Transverse colon (tissue), 4 donors: ENCODE measurements at places on chromosomes 1 and 21. TPM values are rescaled to one million over a fixed set of nuclear protein-coding genes. Genes with fewer than 3 reads are reported as not detected.

- DNase-seq: no peak
- H3K36me3 ChIP-seq: no peaks in the 10 kb centered on the region
- no peak overlapping the region for H3K4me3 ChIP-seq
Observed at GRCh38 chr21:36694031-36694515, 4.8 kb upstream of the SIM2 start.

DNA sequence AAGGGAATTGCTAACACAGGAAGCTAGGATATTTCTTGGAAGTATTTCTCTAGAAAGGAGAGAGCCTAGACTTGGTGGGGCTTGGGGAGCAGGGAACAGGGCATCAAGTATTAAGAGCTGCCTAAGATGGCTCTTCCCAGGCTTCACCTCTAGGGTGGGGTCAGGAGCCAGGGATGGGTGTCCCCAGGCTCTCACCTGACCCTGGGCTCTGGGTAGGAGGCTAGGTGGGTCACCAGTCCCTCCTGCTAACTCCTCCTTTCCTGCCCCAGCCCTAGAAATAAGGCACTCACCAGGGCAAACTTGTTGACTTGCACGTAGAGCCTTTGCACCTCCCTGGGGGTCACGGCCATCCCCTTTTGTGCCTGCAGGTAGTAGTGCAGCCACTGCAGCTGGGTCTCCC is 15.0 kb downstream of the ETNK2 start:
- H3K4me3 ChIP-seq: no peak overlapping the region
- H3K4me1 ChIP-seq: no peaks in the 10 kb centered on the region
- no peak for DNase-seq
- no peak overlapping the region for H3K27ac ChIP-seq
- no peaks in the 10 kb centered on the region for H3K36me3 ChIP-seq
- no peaks in the 10 kb centered on the region for H3K27me3 ChIP-seq

GRCh38 chr1:150928286-150928685 is 2.1 kb downstream of the SETDB1 start:
- peaks cover 1% of the 10 kb centered on the region for H3K36me3 ChIP-seq
- H3K4me1 ChIP-seq: no peaks in the 10 kb centered on the region
- no peak overlapping the region for H3K27ac ChIP-seq
- H3K4me3 ChIP-seq: no peak overlapping the region
- H3K27me3 ChIP-seq: no peaks in the 10 kb centered on the region

DNA sequence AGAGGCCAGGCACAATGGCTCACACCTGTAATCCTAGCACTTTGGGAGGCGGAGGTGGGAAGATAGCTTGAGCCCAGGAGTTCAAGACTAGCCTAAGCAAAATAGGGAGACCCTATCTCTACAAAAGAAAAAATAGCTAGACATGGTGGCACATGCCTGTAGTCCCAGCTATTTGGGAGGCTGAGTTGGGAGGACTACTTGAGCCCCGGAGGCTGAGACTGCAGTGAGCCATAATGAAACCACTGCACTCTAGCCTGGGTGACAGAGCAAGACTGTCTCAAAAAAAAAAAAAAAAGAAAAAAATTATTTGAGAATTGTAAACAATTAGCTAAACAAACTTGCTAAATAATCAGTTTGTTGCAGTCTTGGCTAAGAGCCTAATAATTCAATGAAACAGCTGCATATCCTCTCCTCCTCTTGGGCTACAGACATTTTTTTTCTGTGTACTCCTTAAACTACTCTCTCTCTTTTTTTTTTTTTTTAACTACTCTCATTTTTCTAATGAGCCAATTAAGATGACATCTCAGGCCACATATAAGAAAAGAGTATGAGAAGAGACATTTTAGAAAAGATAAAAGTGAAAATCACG is 10.5 kb upstream of the DNAJB4 start:
- no peak overlapping the region for H3K27ac ChIP-seq
- no peak overlapping the region for H3K4me3 ChIP-seq
- no peaks in the 10 kb centered on the region for H3K27me3 ChIP-seq
- no peaks in the 10 kb centered on the region for H3K36me3 ChIP-seq

- H3K36me3 ChIP-seq: no peaks in the 10 kb centered on the region
- H3K27me3 ChIP-seq: no peaks in the 10 kb centered on the region
- DNase-seq: no peak
- no peak overlapping the region for H3K4me3 ChIP-seq
Observed at GRCh38 chr1:91529856-91530255, 29.2 kb downstream of the CDC7 start.

- no peaks in the 10 kb centered on the region for H3K27me3 ChIP-seq
- no peak overlapping the region for H3K4me3 ChIP-seq
- H3K4me1 ChIP-seq: peaks cover 9% of the 10 kb centered on the region
Observed at GRCh38 chr21:14913638-14914037, 151.2 kb downstream of the NRIP1 start.

DNA sequence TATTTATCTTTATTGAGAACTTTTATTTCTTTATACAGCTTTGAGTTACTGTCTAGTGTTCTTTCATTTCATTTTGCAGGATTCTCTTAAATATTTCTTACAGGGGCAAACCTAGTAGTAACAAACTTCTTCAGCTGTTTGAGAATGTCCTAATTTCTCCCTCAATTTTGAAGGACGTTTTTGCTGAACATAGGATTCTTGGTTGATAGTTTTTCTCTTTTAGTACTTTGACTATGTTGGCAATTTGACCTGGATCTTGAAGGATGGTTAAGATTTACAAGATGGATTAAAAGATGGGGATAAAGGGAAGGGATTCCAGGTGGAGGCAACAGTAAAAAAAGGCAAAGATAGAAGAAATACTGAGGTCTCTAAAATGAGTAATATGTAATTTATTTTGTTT is 38.9 kb downstream of the XPR1 start:
- no peak overlapping the region for H3K27ac ChIP-seq
- H3K36me3 ChIP-seq: no peaks in the 10 kb centered on the region
- no peaks in the 10 kb centered on the region for H3K27me3 ChIP-seq
- no peaks in the 10 kb centered on the region for H3K4me1 ChIP-seq
- H3K4me3 ChIP-seq: no peak overlapping the region
- no peak for DNase-seq

DNA sequence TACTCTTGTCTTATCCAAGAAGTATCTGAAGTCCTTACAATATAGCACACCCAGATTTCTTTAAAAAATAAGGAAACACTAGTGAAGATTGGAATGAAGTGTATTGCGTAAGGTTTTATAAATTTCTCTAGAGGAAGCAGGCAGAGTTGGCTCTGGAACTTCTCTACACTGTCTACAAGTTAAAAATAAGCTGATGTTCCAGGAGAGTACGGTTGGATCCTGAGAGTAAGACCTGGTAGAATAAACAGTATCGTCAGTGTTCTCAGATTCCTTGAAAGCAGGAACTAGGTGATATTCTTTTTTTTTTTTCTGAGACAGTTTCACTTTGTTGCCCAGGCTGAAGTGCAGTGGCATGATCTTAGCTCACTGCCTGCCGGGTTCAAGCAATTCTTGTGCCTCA is 107.9 kb downstream of the USP25 start:
- no peaks in the 10 kb centered on the region for H3K36me3 ChIP-seq
- no peak overlapping the region for H3K4me3 ChIP-seq
- H3K27me3 ChIP-seq: no peaks in the 10 kb centered on the region
- no peak for DNase-seq
- peak overlapping the region; percentile 59 for H3K27ac ChIP-seq

GRCh38 chr1:56627636-56628039 is 17.5 kb upstream of the PRKAA2 start:
- H3K36me3 ChIP-seq: no peaks in the 10 kb centered on the region
- H3K27ac ChIP-seq: no peak overlapping the region
- H3K4me1 ChIP-seq: no peaks in the 10 kb centered on the region
- H3K4me3 ChIP-seq: no peak overlapping the region
- DNase-seq: no peak
- H3K27me3 ChIP-seq: no peaks in the 10 kb centered on the region

DNA sequence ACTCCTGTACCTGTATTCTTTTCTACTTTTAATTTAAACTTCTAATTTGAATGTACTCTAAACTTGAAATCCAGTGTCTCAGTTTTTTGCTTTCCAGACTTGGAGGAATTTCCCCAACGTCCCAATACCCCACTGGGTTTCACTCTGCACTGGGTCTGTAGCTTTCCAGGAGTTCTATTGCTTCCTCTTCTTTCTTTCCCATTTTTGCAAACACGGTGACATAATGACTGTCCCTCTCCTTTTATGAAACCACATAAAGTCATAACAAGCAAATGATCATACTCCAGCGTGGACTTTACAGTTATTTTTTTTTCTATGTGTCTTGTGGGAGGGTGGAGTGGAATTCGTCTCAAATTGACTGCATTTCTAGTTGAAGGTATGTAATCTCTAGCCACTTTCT is 97.1 kb downstream of the FASLG start:
- DNase-seq: no peak
- H3K4me3 ChIP-seq: no peak overlapping the region
- H3K27me3 ChIP-seq: no peaks in the 10 kb centered on the region
- H3K4me1 ChIP-seq: peaks cover 3% of the 10 kb centered on the region

GRCh38 chr1:42173155-42173933 is 8.8 kb upstream of the GUCA2A start:
- H3K27ac ChIP-seq: peak overlapping the region; percentile 47
- H3K27me3 ChIP-seq: no peaks in the 10 kb centered on the region
- H3K36me3 ChIP-seq: no peaks in the 10 kb centered on the region
- H3K4me3 ChIP-seq: no peak overlapping the region

GRCh38 chr1:31429583-31429982 is 16.6 kb downstream of the SERINC2 start:
- DNase-seq: peak; percentile 9
- H3K4me1 ChIP-seq: peaks cover 8% of the 10 kb centered on the region
- no peaks in the 10 kb centered on the region for H3K36me3 ChIP-seq
- H3K4me3 ChIP-seq: no peak overlapping the region
- H3K27ac ChIP-seq: no peak overlapping the region

GRCh38 chr1:49351768-49352167 is 575.1 kb upstream of the BEND5 start:
- DNase-seq: no peak
- no peak overlapping the region for H3K27ac ChIP-seq
- H3K4me1 ChIP-seq: no peaks in the 10 kb centered on the region
- H3K27me3 ChIP-seq: no peaks in the 10 kb centered on the region
- no peak overlapping the region for H3K4me3 ChIP-seq

GRCh38 chr1:159000070-159000409 is 9.7 kb upstream of the IFI16 start:
- no peaks in the 10 kb centered on the region for H3K36me3 ChIP-seq
- DNase-seq: no peak
- H3K27me3 ChIP-seq: no peaks in the 10 kb centered on the region

DNA sequence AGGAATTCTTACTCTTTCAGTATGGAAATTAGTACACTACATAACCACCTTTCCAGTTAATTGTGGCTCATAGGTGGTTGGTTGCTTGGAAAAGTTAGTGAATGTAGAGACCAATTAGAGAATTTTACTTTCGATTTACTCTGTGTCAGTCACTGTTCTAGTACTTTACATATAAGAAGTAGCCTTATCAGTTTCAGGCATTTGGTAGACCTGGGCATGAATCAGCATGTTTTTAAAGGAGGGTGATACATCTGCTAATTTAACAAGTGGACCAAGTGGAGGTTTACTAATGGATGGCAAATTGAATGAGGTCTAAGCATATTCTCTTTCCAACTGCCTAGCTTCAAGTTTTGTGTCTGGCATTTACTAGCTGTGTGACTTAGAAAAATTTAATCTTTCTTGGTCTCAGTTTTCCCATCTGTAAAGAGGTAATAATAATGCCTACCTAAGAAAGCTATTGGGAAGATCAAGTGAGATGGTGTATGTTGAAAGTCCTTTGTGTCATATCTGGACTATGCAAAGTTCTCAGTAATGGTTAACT is 1158.6 kb downstream of the PLA2G4A start:
- no peaks in the 10 kb centered on the region for H3K4me1 ChIP-seq
- H3K27me3 ChIP-seq: no peaks in the 10 kb centered on the region
- DNase-seq: no peak
- no peaks in the 10 kb centered on the region for H3K36me3 ChIP-seq
- no peak overlapping the region for H3K27ac ChIP-seq

DNA sequence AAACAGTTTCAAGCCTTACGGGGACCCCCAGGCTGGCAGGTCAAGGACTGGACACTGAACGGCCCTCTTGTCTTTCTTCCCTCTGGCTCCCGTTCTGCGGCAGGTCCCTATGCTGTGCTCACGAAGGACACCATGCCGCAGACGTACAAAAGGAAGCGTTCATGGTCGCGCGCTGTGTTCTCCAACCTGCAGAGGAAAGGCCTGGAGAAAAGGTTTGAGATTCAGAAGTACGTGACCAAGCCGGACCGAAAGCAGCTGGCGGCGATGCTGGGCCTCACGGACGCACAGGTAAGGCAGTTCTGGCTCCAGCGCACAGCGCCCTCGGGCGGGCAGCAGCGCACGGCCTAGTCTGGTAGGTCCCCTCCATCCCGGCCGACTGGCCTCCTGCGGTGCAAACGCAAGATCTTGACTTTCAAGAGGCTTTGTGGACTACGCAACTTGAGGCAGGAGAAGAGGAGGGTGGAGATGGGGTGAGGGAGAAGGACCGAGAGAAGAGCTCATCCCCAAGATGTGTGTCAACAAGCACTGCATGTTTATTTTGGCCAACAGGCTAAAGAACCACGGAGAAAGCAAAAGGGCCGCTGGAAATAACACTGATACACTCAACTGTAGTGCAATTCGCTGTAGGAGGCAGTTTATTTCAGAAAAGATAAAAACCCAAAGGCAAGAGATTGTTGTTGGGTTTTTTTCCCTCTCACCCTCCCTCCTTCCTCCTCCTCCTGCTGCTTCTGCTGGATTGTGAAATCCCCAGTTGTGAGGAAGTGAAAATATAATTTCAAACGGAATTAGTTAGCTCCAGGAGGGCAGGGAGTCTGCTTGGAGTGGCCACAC is 3.0 kb downstream of the HLX start:
- peak; percentile 46 for DNase-seq
- H3K4me1 ChIP-seq: peaks cover 24% of the 10 kb centered on the region
- peak overlapping the region; percentile 97 for H3K27ac ChIP-seq
- peak overlapping the region; percentile 30 for H3K4me3 ChIP-seq

CFAP107 gene
- not detected for total RNA-seq

KRTAP13-2 gene
- 2.7 TPM for total RNA-seq

ESRRG gene
- 0.32 TPM for total RNA-seq

S100A14 gene
- 514 TPM for total RNA-seq

POTED gene
- not detected for total RNA-seq

SPATA6 gene
- 14.5 TPM for total RNA-seq

DCAF6 gene
- total RNA-seq: 94.2 TPM

TMEM269 gene
- total RNA-seq: 0.37 TPM

PPIAL4G gene
- total RNA-seq: not detected

KCNE2 gene
- total RNA-seq: not detected

SPRR3 gene
- not detected for total RNA-seq

HIPK1 gene
- total RNA-seq: 48.3 TPM

LIN28A gene
- total RNA-seq: not detected

HSPA6 gene
- 1.6 TPM for total RNA-seq

OR2M7 gene
- total RNA-seq: not detected

HSD11B1 gene
- total RNA-seq: not detected

C1orf141 gene
- not detected for total RNA-seq

NTRK1 gene
- 2.6 TPM for total RNA-seq
